Activated naive CD8-positive, alpha-beta T cell treated with anti-CD3 and anti-CD28 coated beads, Interleukin-2, amount 10 ng/mL, durations not matched to agents 7 days and 5 days (primary cell): ENCODE measurements at places on chromosomes 6 and 20. TPM values are rescaled to one million over a fixed set of nuclear protein-coding genes. Genes with fewer than 3 reads are reported as not detected.
A peak's percentile ranks its signal among the peaks of the same experiment; 100 is the strongest.

GRCh38 chr6:10385524-10386132 is 29.2 kb downstream of the TFAP2A start:
- no peak for DNase-seq

DNA sequence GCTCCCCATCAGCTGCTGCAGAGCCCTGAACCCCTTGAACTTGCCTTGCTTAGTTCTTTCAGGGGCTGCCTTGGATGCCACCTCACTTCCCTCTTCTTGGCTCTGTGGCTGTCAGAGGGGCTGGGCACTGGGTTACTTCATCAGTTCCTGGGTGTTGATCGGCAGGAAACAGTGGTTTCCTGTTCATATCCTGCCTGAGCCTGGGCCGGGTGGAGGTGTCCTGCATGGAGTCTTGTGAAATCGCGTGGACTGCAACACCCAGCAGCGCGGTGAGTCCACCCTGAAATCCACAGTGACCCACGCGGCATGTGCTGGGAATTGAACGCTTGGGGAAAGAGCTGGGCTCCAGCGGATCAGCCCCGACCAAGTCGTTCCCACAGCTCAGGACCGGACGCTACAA is 97.5 kb downstream of the CDH26 start:
- peak; percentile 62 for DNase-seq

- no peak for DNase-seq
Measured at GRCh38 chr20:32523613-32524213, 61.4 kb downstream of the NOL4L start.

DNA sequence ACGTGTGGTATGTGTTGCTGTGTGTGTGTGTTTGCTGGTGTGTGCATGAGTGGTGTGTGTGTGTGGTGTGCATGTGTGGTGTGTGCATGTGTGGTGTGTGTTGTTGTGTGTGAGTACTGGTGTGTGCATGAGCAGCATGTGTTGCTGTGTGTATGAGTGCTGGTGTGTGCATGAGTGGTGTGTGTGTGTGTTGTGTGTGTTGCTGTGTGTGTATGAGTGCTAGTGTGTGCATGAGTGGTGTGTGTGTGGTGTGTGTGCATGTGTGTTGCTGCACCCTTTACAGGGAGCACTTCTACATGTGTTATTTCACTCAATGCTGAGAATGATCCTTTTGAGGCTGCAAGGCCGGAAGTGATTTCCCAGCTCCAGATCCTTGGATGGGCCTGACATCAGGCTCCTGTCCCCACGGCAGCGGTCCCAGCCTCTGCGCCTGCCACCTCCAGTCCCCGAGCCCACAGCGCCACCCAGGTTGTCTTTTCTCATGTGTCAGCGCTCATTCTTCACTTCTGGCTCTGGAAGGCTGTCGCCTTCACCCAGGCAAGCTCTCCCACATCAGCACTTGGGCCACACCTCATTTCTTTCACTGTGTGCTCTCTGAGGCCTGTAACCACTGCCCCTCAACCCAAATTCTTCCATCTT is 2.6 kb downstream of the NPEPL1 start:
- no peak for DNase-seq

DNA sequence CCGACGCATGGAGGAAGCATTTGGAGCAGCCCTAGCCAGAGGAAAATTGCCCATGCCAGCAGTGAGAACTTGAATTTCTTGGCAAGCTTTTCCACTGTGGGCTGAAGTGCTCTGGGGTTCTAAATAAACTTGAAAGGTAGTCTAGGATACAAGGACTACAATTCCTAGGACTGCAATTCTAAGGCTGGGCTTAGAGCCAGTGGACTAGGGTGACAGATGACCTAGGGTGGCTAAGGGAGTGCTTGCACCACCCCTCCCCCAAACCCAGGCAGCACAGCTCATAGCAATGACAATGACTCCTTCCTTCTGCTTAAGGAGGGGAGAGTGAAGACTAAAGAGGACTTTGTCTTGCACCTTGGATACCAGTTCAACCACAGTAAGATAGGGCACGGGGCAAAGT is 122.3 kb downstream of the THBS2 start:
- no peak for DNase-seq

- DNase-seq = peak; percentile 36
Measured at GRCh38 chr6:84422380-84422968, 195.0 kb upstream of the CEP162 start.

GRCh38 chr6:40042232-40042631 is 108.0 kb upstream of the MOCS1 start:
- no peak for DNase-seq

DNA sequence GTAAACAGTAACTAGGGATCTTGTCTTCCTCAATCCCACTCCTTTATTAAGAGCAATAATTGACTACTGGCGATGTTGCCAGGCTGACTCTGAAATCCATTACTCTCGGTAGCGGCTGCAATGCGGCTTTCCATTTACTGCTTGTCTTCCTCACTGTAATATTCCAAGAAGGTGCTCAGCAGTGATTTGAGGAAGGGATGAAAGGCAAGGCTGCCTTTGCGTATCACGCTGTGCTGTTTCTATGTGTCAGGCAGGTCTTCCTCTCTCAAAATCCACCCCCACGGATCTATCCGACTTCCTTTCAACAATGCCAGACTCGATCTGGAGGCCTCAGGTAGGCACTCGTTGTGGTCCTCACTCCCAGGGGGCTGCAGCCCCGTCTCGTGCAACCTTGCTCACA is 261.4 kb upstream of the CDH4 start:
- no peak for DNase-seq

GRCh38 chr20:57904314-57905105 is 194.7 kb upstream of the PMEPA1 start:
- DNase-seq = no peak

- DNase-seq = no peak
Measured at GRCh38 chr6:86192123-86192522, 549.4 kb upstream of the SYNCRIP start.

GRCh38 chr20:25212242-25212641 is 16.7 kb downstream of the ENTPD6 start:
- DNase-seq = no peak

GRCh38 chr6:25342802-25343201 is 63.6 kb downstream of the CARMIL1 start:
- no peak for DNase-seq

DNA sequence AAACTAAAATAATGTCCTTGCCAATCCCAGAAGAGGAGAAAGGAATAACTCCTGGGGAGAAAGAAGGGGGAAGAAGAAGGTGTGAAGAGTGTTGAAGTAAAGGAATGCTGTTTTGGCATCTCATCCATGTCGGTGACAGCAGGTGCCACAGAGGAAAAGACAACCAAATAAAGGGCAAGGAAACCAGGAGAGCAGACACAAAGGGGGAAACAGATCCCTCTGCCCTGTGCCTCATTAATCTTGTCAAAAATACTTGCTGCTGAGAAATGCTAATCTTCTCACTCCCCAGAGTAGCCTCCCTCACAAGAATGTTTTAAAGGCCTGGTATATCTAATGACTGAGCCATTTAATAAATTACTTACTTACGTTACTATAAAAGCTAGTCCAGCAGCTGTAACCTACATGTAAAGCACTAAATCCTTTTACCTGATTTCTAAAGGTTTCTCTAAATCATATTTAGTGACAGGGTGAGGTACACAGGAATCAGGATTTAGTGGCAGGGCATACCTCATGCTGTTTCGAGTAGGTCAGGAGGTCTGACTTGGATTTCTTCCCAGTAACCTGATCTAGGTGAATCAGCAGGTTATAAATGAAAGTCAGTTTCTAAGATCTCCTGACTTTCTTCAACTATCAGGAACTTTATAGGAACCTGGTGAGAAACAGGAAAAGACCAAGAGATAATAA is 377.1 kb downstream of the CENPW start:
- DNase-seq = no peak

DNA sequence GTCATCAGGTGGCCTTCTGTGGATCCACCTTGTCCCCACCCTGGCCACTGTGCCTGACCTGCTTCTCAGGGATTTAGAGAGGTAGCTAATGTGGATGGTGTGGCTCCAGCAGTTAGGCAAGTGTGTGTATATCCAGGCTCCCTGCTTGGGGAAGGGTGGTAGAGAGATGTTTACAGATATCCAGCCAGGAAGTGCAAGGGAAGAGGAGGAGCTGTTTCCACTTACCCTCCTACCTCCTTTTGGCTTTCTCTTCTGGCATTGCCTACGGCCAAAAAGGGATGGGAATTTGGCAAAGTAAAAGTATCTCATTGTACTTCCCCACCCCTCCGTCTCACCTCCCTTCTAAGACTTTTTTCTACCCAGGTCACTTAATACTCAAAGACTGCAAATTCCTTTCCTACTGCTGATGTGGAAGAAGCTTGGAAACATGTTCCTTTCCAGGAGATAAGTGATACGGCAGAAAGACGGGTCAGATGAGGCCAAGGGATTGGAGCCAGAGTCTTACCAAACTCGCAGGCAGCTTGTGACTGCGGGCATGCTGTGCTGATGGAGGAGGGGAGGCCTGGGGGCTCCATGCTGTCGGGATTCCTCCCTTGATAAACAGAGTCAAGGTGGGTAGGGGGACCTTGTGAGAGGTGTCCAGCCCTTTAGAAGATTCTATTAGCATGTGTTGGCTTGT is 253.4 kb downstream of the PRL start:
- DNase-seq = no peak

GRCh38 chr6:30789606-30790005 is 45.3 kb upstream of the IER3 start:
- no peak for DNase-seq

- no peak for DNase-seq
Measured at GRCh38 chr6:166617359-166617758, 9.7 kb downstream of the RPS6KA2 start.

GRCh38 chr6:43086022-43086658 is 10.0 kb downstream of the PTK7 start:
- no peak for DNase-seq

DNA sequence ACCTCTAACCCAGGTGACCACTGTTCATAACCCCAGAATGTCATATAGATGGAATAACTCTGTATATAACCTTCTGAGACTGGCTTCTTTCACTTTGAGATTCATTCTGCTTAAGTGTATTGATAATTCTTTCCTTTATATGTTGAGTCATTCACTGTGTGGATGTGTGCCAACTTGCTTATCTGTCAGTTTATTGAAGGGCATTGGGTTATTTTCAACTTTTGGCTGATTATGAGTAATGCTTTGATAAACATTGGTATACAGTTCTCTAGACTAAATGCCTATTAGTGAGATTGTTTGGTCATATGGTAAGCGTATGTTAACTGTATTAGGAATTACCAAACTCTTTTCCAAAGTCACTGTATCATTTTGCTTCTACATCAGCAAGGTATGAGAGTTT is 453.4 kb upstream of the SPTLC3 start:
- no peak for DNase-seq

RBM24 gene
- total RNA-seq = not detected

LINC00237 gene
- total RNA-seq = 0.33 TPM

TRIM10 gene
- not detected for total RNA-seq

SIRPD gene
- 0.30 TPM for total RNA-seq

SGK2 gene
- total RNA-seq = 0.53 TPM

EDN3 gene
- total RNA-seq = 0.17 TPM
